Keratinocyte (primary cell): ENCODE measurements at places on chromosomes 12 and 14.

DNA sequence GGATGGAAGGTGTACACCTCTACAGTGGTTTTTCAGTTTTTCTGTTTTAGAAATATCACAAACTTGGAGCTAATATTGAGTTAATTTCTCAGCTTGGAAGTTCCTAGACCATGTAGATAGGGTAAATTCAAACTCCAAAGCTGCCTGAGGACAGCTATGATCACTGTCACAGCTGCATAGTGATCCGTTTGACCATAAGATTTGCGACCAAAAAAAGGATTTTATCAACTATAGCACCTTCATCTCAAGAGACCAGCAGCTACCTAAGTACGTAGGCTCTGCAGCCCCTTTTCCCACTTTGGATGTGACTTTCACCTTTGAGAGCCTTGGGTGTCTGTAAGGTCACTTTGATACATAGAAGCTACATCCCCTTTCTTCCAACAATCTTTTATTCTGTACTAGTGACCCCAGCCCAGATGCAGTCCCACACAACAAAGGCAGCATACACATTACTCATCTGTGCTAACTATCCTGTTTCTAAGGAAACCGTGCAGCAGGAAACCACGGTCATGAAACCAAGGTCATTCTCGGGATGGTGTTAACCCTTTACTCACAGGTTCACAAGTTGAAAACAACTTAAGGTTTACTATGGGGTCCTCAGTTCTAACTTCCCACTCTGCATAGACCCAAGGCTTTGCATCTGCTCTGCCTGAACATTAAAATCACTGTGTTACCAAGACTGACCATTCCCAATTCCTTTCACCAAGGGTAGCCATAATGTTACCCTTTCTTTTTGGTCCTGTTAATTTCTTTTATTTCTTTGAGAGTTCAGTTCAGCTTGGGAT, 75.4 kb downstream of the IFT81 start:
- no peak for DNase-seq

DNA sequence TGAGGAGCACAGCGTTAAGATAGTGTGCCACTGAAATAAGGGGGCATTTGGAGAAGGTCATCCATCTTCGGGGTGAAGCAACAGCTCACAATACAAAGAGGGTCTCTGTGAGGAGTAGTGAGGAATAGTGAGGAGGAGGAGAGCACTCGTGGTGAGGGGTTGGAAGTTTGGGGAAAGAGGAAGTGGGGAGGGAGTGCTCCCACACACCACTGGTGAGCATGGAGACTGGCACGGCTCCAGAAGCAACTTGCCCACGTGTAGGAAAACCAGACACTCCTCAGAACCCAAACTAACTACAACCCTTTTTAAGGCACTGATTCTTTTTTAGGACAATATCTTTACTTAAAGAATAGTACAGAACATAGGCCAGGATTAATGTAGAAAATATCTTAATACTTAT, 48.9 kb downstream of the GALNT8 start:
- DNase-seq: no peak

- DNase-seq: no peak
Measured at GRCh38 chr14:104941508-104942365, 17.1 kb downstream of the PLD4 start.

GRCh38 chr12:45913631-45914030, 76.7 kb downstream of the SCAF11 start:
- no peak for DNase-seq

- no peak for DNase-seq
Measured at GRCh38 chr12:43694879-43695278, 63.7 kb downstream of the PUS7L start.

DNA sequence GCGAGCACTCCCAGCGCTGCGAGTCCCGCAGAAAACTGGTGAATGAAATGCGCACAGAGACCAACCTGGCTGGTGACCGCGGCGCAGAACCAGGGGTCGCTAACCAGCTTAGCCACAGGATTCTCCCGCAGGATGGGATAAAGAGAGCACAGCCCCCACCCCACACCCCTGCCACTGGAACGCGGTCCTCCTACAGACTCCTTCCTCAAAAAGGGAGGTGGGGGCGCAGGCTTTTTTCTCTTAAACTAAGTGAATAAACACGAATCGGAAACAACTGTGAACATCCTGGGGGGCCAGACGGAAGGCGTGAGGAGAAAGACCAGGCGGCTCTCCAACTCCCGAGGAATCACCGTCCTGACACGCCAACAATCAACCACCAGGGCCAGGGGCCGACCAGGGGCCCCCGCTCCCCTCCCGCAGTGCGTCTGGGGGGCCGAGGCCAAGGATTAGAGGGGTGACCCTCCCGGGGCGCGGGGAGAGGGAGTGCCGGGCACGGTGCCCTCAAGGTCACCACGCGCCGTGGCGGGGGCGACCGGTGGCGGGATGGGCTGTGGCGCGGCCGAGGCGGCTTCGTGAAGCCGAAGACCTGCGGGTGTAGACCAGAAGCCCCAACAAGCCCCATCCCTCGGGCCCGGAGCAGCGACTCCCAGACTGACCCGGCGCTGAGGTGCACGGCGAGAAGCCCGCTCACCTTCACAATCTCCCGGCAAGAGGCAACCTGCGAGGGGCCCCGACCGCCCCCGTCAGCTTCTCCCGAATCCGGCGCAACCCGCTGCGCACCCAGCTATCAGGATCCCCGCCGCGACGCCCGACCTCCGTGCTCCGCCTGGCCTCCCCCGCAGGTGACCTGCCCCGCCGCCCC, 704 bp downstream of the ATP2B1 start:
- DNase-seq: no peak

DNA sequence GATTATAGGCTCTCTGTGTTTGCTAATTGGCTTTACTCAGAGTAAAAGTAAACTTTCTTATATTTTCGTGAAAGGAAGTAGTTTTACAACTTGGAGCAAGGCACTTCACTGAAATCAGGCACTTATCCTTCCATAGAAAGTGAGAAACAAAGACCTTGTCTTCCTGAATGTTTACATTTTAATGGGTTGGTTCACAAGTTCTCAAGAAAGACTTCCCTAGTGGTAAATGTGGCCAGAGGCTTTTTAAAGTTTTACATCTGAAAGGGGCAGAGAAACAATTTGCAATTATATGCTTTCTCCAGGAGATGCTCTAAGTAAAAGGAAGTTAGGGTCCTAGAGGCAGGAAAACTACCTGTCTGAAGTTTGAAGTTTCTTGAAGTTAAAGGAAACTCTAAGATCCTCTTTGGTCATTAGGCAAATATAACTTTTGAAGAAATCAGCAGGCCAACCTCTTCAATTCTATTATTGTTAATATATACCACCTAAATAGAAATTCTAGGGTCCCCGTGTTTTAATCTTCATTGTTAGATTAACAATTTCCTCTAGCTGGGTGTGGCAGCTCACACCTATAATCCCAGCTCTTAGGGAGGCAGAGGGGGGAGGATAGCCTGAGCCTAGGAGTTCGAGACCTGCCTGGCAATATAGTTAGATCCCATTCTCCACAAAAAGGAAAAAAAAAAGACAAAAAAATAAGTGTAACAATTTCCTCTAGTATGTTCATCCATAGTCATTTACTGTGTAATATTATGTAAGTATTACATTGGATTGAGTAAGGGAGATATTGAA, 644.9 kb upstream of the FOXG1 start:
- no peak for DNase-seq

DNA sequence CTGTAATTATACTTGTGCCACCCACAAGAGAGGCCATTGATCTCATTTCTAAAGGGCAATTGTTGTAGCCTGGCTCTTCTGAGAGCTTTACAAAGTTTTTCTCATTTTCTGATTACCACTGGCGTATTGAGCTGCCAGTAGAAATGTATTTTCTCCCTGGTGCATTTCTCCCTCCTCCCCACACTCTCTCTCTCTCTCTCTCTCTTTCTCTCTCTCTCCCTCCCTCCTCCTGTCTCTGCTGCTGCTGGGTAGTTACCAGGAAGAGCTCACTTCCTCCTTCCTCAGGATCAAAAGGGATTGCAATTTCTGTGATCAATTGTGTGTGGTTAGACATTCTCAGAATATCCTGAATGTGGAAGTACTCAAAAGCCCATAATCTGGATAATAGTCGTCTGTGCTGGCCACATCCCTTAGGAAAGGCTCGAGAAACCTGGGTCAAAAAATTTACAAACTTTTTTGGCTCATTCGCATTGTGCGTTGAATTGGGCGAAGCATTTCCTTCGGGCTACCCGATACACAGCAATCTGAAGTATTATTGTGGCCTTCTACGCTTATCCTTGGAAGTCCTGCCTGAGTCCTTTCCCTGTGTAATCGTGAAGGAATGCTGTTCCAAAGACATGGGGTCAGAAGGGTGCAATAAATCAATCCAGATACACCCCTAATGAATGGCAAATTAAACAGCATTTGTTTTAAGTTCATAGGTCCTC, 254.8 kb downstream of the MSRB3 start:
- DNase-seq: no peak

DNA sequence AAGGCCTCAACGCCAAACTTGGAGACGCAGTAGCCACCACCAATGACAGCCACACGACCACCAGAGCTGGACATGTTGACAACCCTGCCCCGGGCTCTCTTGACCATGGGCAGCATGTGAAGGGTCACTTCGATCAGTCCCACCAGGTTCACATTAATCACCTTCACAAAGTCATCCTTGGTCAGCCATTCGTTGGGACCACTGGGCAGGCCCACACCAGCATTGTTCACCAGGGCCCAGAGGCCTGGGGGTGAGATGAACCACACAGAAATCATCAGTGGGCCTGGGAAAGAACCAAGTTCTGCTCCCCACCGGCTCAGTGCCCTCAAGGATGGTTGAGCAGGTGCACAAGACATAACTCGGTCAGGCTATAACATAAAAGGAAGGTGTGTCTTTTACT, 4.0 kb downstream of the SDR9C7 start:
- no peak for DNase-seq

DNA sequence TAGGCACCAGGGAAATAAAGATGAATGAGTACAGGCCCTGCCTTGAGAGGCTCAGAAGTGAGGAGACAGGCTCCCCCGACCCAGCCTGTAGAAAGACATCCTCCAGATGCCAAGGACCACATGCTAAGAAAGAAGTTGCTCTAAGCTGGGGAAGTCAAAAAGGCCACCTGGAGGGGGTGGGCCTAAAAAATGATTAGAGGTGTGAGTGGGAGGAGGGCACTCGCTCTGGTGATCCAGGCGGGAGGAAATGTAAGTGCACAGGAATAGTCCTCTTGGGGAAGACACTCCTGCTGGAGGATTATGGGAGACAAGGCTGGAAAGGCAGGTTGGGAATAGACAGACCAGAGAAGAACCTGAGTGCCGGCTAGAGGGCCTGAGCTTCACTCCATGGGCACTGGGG, 32.2 kb downstream of the SMUG1 start:
- no peak for DNase-seq

- DNase-seq: no peak
Measured at GRCh38 chr14:72521968-72522741, 371.7 kb downstream of the DPF3 start.

GRCh38 chr12:6275928-6276887, 34.3 kb upstream of the PLEKHG6 start:
- no peak for DNase-seq

GRCh38 chr14:21436567-21437062, 19.3 kb downstream of the CHD8 start:
- DNase-seq: no peak

- DNase-seq: no peak
Measured at GRCh38 chr12:101564912-101565311, 29.9 kb upstream of the MYBPC1 start.

- DNase-seq: no peak
Measured at GRCh38 chr12:112004041-112004440, 8.9 kb downstream of the TMEM116 start.

DNA sequence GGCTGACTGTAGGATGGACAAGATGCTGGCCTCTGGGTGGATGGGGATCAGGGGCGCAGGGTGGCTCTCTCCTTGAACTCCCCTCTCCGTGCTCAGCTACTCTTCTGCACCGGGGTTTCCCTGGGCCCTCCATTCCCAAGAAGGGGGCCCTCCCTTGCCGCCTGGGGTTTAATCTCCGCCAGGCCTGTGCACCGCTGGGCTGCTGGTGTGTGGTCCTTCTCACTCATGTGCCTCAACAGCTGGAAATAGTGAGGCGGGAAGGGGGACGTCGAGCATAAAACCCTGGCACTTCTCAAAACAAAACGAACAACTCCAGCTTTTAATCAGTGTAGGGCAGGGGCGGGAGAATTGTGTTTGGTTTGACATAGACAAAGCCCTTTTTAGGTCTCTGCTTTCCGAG, 19.0 kb upstream of the SMOC1 start:
- no peak for DNase-seq

DNA sequence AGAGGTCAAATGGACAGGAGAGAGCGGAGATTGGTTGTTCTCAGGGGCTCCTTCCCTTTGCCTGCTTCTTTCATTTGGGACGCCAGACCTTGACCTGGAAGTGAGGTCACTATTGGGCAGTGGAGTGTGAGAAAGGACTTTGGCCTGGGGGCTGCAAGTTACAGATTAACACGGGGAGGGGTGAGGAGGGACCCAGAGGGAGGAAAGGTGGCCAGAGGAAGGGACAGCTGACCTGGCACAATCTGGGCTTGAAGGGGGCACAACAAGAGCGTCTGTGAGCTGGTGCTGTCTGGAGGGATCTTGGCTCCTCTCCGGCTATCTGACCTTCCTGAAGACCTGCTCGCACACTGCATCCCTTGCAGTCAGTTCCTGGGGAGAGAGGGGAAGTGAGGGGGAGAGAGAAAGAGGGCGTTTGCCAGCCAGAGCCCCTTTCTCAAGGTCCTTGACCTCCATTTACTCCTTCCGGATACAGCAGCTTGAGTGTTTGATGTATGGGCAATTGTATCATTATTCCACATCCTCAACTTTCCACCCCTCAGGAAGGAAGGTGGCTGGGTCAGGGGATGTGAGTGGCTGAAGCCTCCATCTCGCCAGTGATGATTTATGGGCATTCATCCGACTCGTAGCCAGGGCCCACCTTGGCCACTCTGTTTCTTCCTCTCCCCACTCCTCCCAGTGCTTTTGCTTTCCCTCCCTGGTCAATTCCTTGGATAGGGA, 4.7 kb downstream of the RBP5 start:
- no peak for DNase-seq

DNA sequence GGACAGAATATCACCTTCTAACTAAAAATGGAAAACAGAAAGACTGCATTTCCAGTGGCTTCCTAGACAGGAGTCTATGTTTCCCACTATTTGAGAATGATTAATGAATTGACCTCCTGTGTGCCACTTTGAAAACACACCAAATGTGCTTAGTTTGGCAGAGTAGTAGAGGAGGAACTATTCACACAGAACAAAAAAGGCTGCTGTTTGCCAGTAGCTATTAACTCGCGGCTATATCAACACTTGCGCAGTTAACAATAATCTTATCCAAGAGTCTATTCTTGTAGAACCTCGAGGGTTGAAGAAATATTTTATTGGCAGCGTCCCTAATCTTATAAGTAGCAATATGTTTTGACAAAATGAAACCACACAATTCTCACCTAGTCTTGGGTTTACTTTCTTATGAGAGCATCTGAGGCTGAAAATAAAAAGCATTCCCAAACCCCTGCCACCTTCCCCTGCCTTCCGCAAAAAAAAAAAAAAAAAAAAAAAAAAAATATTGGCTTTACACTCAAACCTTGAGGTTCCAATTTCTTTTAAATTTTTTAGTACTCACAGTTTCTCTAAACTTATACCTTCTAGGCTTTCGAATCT, 127.3 kb upstream of the FLRT2 start:
- DNase-seq: no peak
